NCI-H2081 (cell line): ENCODE measurements at places on chromosomes 7 and 10.

- DNase-seq, result no peak
These were observed 127.9 kb downstream of the CPED1 start for GRCh38 chr7:121116396-121116795.

DNA sequence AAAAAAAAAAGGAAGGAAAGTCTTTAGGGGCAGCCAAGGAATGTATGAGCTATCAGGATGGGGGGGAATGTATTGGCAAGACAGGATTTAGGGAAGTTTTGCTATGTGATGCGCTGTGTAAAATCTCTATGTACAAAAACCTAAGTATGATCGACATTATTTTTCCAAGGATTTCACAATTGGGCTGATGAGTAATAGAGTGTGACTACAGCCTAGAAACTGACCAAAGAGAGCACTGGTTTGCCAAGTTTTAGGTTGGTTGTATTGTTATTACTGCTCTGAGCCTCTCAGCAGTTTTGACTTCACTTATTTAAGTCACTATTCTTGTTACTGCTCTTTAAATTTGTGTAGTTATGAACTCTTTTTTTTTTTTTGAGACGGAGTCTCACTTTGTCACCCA lies 107.3 kb downstream of the NRCAM start:
- DNase-seq, result no peak

- DNase-seq, result no peak
These were observed 61.5 kb downstream of the GNA12 start for GRCh38 chr7:2782565-2782964.

- DNase-seq, result no peak
These were observed 63.8 kb downstream of the MKI67 start for GRCh38 chr10:128062331-128062880.

GRCh38 chr10:88728107-88728763 lies 22.2 kb downstream of the LIPK start:
- no peak for DNase-seq

GRCh38 chr10:105834261-105835059 lies 1193.4 kb downstream of the SORCS3 start:
- DNase-seq, result no peak

GRCh38 chr7:68857571-68857970 lies 740.7 kb upstream of the AUTS2 start:
- DNase-seq, result no peak
